ENCODE measurements at places on chromosomes 6 and 20.

DNA sequence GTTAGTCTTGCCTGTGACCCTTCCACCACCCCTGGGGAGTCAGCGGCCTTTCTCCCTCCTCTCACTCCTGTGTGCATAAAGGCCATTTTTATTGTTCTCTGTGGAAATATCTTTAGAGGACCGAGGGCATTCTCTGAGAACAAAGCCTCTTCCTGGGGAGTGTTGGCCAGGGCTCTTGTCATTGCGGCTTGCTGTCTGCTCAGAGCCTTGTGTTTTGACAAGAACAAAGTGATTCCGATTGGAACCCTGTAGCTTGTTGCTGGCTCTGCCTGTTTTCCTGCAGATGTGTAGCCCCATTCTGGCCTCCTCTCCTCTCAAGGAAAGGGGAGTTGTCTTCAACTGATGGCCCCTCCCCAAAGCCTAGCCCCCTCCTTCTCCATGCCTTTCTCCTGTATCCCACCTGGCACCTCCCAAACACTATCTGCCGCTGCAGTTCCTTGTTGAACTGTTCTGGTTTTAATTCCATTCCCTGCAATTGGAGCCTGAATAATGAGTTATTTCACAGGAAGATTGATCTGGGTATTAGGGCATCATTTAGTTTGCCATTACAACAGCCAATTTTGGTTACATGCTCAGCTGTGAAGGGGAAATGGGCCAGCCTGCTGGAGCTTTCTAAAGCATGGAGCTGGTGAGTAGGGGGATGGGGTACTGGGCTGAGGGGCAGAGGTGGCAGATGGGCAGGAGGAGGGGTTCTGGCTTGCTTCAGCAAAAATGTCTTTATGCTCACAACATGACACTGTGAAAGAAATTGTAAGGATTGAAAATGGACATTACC, 252.5 kb downstream of the LRFN2 start:
- no peak for DNase-seq

- DNase-seq: no peak
These were observed 509.7 kb upstream of the MARCKS start for GRCh38 chr6:113347436-113347835.

DNA sequence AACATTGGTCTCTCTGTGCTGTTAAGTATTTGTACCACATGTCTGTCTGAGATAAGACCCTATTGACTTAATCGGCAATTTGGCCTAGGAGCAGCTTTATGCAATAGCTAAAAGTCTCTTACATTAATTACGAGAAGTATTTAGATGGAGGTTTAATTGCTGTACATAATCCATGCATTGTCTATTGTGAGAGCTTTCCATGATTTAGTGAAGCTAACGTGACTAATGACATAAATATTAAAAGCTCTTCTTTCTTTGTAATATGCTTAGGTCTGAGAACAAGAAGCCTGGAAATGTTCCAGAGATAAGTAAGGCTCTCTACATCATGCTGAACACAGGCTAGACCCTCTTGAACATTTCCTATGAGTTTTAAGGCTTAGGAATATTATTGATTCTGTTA, 32.7 kb upstream of the FAM83B start:
- DNase-seq: no peak

GRCh38 chr6:38119516-38119915, 300.0 kb downstream of the ZFAND3 start:
- no peak for DNase-seq

DNA sequence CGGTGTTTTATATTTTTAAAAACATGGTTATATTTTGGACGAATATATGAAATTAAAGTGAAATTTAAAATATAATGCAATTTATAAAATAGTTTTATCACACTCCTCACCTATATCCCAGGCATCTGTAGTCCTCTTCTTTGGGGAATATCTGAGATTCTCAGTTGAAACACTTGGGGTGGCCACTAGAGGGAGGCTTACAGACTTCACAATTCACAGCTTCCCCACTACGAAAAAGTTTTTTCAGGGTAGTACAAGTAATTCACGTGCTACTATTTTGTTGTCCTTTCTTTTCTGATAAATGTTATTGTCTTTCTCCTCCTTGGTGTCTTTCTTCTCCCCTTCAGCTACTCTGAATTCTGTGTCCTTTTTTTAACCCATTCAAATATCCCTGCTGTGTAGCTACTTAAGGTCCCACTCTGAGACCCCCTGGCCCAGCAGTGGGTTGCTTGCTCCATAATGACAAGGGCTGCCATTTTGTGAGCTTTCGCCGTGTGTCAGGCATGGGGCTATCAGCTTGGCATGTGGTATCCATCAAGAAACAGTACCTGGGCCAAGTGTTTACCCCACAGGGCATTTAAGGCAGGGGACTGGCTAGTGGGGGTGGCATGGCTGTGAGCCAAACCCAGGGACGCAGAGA, 43.6 kb upstream of the PHACTR3 start:
- DNase-seq: no peak

DNA sequence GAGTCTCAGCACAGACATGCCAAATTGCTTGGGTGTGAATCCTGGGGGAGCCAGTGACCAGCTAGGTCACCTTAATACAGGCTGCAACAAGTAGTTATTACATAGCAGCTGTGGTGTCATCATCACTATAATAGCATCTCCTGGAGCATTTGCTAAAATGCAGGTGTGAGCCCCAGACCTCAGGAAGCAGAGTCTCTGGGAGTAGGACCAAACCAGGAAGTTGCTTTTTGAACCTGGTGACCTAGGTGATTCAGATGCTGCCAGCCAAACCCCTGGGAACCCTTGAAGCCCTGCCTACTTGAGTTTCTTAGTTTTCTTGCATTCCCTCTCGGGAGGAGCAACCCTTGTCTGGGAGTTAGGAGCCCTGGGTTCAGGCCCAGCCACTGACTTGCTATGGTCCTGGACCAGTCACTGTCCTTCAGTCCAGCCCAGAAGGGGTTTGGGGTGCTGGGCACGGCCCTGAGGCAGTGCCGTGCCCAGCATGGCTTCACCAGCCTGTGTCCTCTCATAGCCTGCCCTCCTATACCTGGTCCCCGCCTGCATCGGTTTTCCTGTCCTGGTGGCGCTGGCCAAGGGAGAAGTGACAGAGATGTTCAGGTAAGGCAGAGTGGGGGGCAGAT, 39.3 kb upstream of the ID1 start:
- DNase-seq: no peak

GRCh38 chr6:163291622-163292021, 122.9 kb upstream of the QKI start:
- no peak for DNase-seq

GRCh38 chr6:168844821-168845609, 404.0 kb downstream of the SMOC2 start:
- no peak for DNase-seq

- no peak for DNase-seq
These were observed 77.9 kb downstream of the MRPL14 start for GRCh38 chr6:44049163-44049988.

GRCh38 chr6:48475275-48475674, 364.3 kb upstream of the PTCHD4 start:
- no peak for DNase-seq

GRCh38 chr6:137536104-137536773, 42.0 kb upstream of the OLIG3 start:
- no peak for DNase-seq

GRCh38 chr6:166032366-166033200, 135.1 kb downstream of the TBXT start:
- DNase-seq: no peak

DNA sequence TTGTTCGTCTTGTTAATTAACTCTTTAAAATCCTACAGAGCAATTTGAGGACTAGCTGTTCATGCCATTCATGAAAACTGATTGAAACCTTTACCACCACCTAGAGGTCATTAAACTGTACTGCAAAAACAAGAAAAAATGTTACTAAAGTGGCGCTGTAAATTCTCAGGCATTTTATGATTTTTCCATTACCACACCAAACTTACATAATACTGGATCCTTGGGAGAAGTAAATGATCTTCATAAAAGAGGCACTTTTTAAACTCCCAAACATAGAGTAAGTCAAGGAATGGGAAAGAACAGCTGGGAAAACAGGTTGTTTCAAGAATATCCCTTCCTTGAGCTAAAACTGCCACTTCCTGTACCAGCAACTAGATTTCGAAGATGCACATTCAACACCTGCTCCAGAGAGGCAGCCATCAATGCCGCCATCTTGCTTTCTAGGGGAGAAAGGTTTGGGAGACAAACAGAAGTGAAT, 54.3 kb downstream of the MYLIP start:
- DNase-seq: no peak

DNA sequence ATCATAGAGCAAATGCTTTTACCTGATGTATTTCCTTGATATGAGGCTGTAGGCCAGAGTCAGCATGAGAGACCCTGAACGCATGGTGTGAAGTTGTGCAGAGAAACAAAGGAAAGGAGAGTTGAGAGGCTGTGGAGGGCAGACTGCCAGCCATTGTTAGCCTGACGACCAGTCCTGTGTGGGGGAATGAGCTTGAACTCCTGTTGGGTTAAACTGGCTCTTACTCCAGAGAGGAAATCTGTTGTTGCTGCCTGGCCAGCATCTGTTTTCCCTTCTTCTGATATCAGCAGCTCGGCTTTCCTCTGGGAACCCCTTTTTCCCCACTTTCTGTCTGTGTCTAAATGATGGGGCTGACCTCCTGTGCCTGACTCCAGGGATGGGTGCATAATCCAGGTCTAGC, 158.2 kb upstream of the ZFP64 start:
- DNase-seq: no peak
